ENCODE measurements at places on chromosomes 2 and 18. TPM values are rescaled to one million over a fixed set of nuclear protein-coding genes. Genes with fewer than 3 reads are reported as not detected.
A peak's percentile ranks its signal among the peaks of the same experiment; 100 is the strongest.

DNA sequence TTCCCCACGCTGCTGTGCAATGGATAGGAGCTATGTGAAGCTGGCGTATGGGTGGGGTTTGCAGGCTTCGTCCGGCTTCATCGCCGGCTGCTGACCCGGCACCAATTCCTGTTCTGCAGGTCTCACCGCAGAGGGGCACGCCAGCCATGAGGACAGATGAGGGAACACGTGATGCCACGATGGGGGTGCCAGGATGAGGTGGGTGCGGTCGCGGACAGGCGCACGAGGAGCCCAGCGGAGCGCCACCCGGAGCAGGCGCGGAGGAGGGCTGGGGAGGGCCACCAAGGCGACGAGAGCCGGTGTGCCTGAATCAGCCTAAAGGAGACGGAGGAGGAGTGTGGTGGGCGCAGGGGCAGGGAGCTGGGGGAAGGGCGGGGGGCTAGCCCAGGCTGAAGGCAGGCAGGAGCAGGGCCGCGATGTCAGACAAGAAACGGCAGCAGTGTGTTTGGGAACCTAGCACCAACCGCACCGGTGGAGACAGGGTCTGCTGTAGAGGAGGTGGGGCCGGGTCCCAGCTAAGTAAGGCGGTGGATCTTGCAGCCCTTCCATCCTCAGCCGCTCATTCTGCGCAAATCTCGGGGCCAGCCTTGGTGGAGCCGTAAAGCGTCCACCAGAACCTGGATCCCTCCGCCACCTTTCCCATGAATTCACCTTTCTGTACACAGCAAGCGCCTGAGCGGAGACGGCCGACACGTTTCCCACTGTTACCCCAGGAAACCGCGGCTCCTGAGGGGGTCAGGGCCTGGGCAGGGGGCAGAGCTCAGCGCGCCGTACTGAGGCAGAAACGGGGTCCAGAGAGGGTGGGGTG lies 17.0 kb upstream of the CD8A start:
- no peaks in the 10 kb centered on the region for H3K27me3 ChIP-seq
- peak overlapping the region; percentile 93 for H3K4me3 ChIP-seq
- H3K27ac ChIP-seq: peak overlapping the region; percentile 99
- peak; percentile 85 for DNase-seq
- peaks cover 20% of the 10 kb centered on the region for H3K36me3 ChIP-seq
- peaks cover 50% of the 10 kb centered on the region for H3K4me1 ChIP-seq

DNA sequence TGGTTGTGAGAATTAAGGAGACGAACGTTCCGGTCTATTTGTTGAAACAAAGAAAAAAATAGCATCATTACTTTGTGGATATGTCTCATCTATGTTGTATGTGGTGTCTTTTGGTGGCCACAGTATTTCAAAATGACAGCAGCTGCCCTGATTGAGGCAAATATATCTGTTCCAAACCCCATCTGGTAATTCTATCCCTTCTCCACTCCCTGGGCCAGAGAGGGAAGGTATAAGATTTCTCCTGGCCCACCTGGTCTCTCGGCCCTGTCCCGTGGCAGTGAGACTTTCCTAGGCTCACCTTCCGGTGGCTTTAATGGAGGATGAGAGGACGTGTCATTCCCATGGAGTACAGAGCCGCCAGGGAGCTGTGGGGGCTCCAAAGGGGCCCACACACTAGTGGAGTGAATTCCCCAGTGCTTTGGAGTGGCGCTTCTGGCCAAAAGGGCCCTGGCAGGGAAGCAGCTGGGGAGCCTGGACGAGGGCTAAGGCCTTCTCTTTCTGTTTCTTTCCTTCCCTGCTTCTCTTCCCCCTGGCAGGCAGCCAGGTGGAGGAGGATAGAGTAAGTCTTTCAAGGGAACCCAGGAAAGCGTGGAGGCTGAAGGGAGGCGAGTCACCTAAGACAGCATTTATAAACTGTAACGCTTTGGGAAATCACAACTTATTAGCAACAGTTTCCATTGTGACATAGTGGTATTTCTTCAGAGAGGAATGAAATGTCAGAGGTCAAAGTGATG lies 5.6 kb downstream of the FOSL2 start:
- H3K27ac ChIP-seq: no peak overlapping the region
- H3K4me3 ChIP-seq: no peak overlapping the region
- peaks cover 34% of the 10 kb centered on the region for H3K4me1 ChIP-seq

GRCh38 chr2:608711-609110 lies 68.5 kb downstream of the TMEM18 start:
- H3K36me3 ChIP-seq: no peaks in the 10 kb centered on the region
- H3K4me1 ChIP-seq: no peaks in the 10 kb centered on the region
- no peak overlapping the region for H3K4me3 ChIP-seq
- DNase-seq: no peak

GRCh38 chr2:205539603-205540002 lies 142.7 kb upstream of the NRP2 start:
- DNase-seq: no peak
- no peaks in the 10 kb centered on the region for H3K36me3 ChIP-seq
- H3K27ac ChIP-seq: no peak overlapping the region
- peaks cover 3% of the 10 kb centered on the region for H3K27me3 ChIP-seq
- no peak overlapping the region for H3K4me3 ChIP-seq

DNA sequence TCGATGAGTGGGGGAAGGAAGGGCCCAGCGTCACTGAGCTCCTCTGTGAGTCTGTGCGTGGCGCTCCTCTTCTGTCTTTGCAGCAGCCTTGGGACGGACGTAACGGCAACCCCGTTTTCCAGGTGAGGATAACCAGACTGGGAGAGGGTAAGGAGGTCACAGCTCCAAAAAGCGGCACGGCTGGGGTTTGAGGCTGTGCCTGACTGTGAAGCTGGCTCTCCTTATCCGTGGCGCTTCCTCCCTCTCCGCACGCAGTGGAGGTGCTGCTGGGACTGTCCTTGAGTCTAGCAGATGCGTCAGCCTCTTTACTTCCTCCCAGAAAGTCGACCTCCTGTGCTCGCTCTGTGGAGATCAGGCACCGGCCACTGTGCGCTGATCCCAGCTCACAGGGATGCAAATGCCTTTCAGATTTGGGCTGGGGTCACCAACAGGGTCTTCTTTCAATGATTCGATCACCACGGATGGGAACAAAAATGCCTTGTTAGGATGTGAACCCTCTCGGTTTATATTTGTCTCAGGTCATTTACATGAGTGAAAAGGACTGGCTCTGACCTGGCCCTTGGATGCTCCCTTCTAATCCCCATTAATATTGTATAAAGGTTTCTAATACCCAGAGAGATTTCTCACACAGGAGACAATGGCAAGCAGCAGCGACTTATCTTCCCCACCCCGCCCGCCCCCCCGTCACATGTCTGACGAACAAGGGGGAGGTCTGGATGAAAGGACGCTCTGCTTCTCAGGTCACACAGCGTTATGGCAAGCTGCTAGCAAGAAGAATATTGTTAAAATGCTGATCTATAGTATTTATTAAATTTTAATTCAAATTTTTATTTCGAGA lies 30.1 kb upstream of the E2F6 start:
- no peak overlapping the region for H3K4me3 ChIP-seq
- peaks cover 10% of the 10 kb centered on the region for H3K27me3 ChIP-seq
- H3K27ac ChIP-seq: no peak overlapping the region
- H3K36me3 ChIP-seq: no peaks in the 10 kb centered on the region
- H3K4me1 ChIP-seq: peaks cover 2% of the 10 kb centered on the region

DNA sequence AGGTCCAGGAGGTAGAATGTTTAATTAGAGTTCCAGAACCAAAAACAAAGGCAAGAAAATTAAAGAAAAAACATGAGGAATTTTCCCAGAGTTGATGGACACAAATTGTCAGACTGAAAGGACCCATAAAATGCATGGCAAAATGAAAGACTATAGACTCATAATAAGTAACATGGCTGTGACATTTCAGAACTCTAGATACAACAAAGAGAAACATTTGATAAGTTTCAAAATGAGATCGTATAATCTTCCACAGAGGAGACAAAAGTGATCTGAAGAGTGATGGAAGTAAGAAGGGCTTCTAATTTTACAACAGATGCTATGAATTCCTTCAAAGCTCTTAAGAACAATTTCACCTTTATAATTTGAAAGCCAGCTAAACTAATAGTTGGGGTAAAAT lies 20.4 kb downstream of the ORC4 start:
- DNase-seq: no peak
- no peak overlapping the region for H3K4me3 ChIP-seq
- H3K27me3 ChIP-seq: no peaks in the 10 kb centered on the region
- peaks cover 4% of the 10 kb centered on the region for H3K4me1 ChIP-seq
- peaks cover 53% of the 10 kb centered on the region for H3K36me3 ChIP-seq

DNA sequence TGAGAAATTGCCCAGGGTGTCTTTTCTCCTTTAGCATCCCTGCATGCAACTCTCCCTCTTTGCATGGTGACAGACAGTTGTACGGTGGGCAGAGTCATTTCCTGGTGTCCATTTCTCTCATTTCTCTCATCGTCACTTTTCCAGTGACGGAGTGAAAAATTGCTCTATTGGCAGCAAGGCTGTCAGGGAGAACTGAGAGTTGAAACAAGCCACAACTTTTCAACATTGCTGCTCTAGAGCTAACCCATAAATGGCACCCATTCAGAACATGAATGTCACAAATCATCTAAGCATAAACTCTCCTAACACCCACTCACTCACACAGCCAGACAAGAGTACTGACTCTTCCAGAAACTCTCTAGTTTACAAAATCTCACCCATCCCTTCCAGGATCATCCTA lies 55.7 kb downstream of the ZC3H8 start:
- no peak overlapping the region for H3K27ac ChIP-seq
- peaks cover 14% of the 10 kb centered on the region for H3K36me3 ChIP-seq
- no peak for DNase-seq

DNA sequence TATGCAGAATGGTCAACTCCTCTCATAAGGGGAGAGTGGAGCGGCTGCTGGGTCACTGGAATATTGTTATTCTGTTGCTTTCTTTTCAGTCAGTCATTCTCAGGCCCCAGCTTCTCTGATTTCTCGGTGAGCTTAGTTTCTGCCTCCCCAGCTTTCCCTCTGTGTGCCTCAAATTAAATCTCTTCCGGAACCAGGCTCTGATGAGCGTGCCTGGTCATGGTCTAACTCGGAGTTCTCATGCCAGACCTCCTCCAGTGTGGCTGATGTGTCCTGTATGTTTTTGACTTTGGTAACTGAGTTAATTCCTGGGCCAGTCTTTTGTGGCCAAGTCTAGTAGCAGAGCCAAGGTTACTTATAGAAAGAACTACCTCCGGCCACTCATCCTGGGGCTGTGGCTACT lies 4.9 kb upstream of the STK11IP start:
- DNase-seq: no peak
- H3K36me3 ChIP-seq: no peaks in the 10 kb centered on the region
- H3K27ac ChIP-seq: no peak overlapping the region
- H3K4me3 ChIP-seq: no peak overlapping the region

- H3K27ac ChIP-seq: no peak overlapping the region
- no peaks in the 10 kb centered on the region for H3K27me3 ChIP-seq
- no peak overlapping the region for H3K4me3 ChIP-seq
Observed at GRCh38 chr2:167697948-167698347, 549.4 kb downstream of the STK39 start.

GRCh38 chr2:73822276-73822675 lies 6.5 kb upstream of the STAMBP start:
- peaks cover 5% of the 10 kb centered on the region for H3K27me3 ChIP-seq
- peaks cover 4% of the 10 kb centered on the region for H3K4me1 ChIP-seq
- no peak overlapping the region for H3K4me3 ChIP-seq
- DNase-seq: no peak
- H3K27ac ChIP-seq: no peak overlapping the region
- no peaks in the 10 kb centered on the region for H3K36me3 ChIP-seq

- no peaks in the 10 kb centered on the region for H3K36me3 ChIP-seq
- no peaks in the 10 kb centered on the region for H3K27me3 ChIP-seq
- H3K4me1 ChIP-seq: no peaks in the 10 kb centered on the region
- no peak overlapping the region for H3K27ac ChIP-seq
- no peak overlapping the region for H3K4me3 ChIP-seq
Observed at GRCh38 chr18:22268641-22269128, 99.3 kb downstream of the GATA6 start.

DNA sequence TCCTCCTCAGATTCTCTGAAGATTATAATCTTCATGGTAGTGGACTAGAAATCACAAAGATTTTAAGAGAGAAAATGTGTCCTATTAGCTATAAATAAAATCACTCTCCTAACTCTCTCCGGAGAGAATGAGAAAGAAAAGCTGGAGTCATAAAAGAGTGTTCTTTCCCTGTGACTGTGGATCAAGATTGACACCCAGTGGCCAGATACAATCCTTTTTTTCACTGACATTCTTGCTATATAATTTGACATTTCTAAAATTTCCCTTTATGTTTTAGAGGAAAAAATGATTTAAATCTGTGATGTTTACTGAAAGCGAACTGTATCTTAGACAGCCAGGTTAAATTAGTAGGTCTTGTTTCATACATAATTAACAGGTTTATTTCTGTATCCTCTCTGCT lies 35.4 kb upstream of the LRP2 start:
- H3K4me3 ChIP-seq: no peak overlapping the region
- H3K27ac ChIP-seq: no peak overlapping the region
- no peak for DNase-seq
- H3K27me3 ChIP-seq: peaks cover 13% of the 10 kb centered on the region
- H3K4me1 ChIP-seq: peaks cover 3% of the 10 kb centered on the region

GRCh38 chr18:44789710-44790109 lies 109.0 kb downstream of the SETBP1 start:
- peaks cover 3% of the 10 kb centered on the region for H3K4me1 ChIP-seq
- no peak overlapping the region for H3K4me3 ChIP-seq
- peaks cover 1% of the 10 kb centered on the region for H3K36me3 ChIP-seq
- no peak for DNase-seq
- peaks cover 20% of the 10 kb centered on the region for H3K27me3 ChIP-seq

- no peaks in the 10 kb centered on the region for H3K4me1 ChIP-seq
- no peak for DNase-seq
- H3K27ac ChIP-seq: no peak overlapping the region
- no peak overlapping the region for H3K4me3 ChIP-seq
- H3K36me3 ChIP-seq: no peaks in the 10 kb centered on the region
Observed at GRCh38 chr2:223486751-223487150, 115.4 kb downstream of the SCG2 start.

- DNase-seq: no peak
- peaks cover 3% of the 10 kb centered on the region for H3K4me1 ChIP-seq
- H3K36me3 ChIP-seq: no peaks in the 10 kb centered on the region
- H3K27me3 ChIP-seq: no peaks in the 10 kb centered on the region
- H3K27ac ChIP-seq: no peak overlapping the region
Observed at GRCh38 chr2:205161156-205161839, 521.0 kb upstream of the NRP2 start.

- no peak for DNase-seq
- H3K36me3 ChIP-seq: no peaks in the 10 kb centered on the region
- no peak overlapping the region for H3K4me3 ChIP-seq
- no peaks in the 10 kb centered on the region for H3K4me1 ChIP-seq
Observed at GRCh38 chr2:99692785-99693184, 203.0 kb upstream of the REV1 start.

The CFAP210 gene
- not detected for total RNA-seq

The ICA1L gene
- total RNA-seq: 4.5 TPM

The GAREM2 gene
- total RNA-seq: 4.9 TPM

The KCNE4 gene
- total RNA-seq: not detected

The SLC30A3 gene
- total RNA-seq: 0.34 TPM

Measured in activated naive CD8-positive, alpha-beta T cell treated with anti-CD3 and anti-CD28 coated beads, Interleukin-2, amount 10 ng/mL, durations not matched to agents 7 days and 5 days (primary cell).